Activated naive CD4-positive, alpha-beta T cell treated with anti-CD3 and anti-CD28 coated beads, Interleukin-2, amount 50 U/mL, for 72 hours (primary cell): ENCODE measurements at places on chromosomes 12 and 14.

DNA sequence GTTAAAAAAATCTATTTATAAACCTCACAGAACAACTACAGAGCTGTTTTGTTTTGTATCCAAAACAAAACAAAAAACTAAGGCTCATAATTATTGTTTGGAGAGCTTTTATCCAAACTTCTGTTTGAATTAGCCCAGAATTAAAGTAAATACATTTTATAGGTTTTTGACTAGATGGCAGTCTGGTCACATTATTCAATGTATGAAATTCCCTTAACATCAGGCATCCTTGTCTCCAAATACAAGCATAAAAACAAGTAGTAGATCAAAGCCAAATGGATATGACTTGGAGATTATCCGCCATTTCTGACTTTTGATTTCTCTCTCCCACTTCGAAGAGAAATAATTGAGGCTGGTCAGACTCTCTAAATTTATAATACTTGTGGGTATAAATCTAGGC lies 63.5 kb downstream of the SLC38A1 start:
- no peak for DNase-seq

- DNase-seq, result no peak
These were observed 332.6 kb upstream of the TMPO start for GRCh38 chr12:98182821-98183220.

GRCh38 chr12:105355752-105356151 lies 25.3 kb downstream of the C12orf75 start:
- no peak for DNase-seq

- no peak for DNase-seq
These were observed 355.3 kb upstream of the SFSWAP start for GRCh38 chr12:131355361-131356245.

- DNase-seq, result no peak
These were observed 24.4 kb downstream of the AK7 start for GRCh38 chr14:96416292-96416691.

DNA sequence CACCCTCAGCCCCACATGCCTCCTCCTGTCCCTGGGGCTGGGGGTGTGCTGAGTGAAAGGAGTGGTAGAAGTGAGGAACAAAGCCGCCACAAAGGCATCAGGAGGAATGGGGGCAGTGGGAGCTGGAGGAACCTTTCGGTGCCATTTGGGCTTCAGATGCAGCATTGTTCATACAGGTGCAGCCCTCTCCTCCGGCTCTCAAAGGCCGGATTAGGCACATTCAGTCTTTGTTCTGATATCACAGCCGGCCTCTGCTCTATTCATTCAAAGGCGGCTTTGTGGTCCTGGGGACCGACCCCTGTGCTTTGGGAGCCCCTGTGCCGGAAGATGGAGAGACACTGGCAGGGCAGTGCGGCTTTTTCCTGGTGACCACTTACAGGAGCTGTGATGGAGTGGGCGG lies 53.2 kb downstream of the SMOC1 start:
- no peak for DNase-seq

- no peak for DNase-seq
These were observed 31.0 kb upstream of the LGALS3 start for GRCh38 chr14:55097881-55098560.

DNA sequence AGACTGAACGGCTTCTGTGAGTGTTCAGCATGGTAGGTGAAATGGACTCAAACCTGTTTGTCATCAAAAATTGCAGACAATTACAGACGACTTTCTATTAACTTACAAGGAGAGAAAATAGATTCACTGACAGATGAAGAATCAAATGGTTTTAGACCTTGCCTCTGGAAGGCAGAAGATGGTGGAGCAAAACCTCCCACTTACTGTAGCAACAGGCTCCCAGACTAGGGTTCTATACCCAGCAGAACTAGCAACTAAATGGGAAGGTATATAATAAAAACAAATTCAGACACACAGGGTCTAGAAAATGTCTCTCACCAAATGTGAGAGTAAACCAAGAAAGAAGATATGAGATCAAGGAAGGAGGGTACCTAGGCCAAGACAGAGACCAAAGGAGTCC lies 36.8 kb downstream of the RNF34 start:
- no peak for DNase-seq

GRCh38 chr12:5557906-5558305 lies 126.0 kb downstream of the NTF3 start:
- DNase-seq, result no peak

DNA sequence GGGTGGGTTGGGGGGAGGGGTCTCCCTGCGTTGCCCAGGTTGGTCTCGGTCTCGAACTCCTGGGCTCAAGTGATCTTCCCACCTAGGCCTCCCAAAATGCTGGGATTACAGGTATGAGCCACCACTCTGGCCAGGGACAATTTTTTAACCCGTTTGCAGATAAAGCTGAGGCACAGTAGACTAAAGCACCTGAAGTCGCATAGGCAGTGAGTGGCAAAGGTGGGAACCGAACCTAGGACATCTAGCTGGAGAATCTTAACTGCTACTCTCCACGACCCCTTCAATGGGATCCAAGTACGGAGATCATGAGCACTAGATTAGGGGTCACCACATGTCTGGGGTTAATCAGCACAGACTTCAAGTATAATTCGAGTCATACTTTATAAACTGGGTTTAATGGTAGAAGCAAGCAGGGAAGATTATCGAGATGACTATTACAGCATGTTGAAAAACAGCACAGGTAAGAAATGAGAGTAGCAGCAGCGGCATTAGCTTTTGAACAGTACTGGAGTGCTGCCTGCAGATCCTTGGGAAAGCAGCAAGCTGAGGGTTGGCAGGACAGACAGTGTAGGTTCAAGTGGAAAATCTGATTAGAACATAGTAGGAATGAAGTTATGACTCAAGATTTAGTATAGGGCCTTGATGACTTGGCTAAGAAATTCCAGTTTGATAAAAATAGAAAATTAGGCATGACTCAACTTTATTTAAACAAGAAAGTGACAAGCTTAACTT lies 23.9 kb downstream of the NID2 start:
- no peak for DNase-seq

DNA sequence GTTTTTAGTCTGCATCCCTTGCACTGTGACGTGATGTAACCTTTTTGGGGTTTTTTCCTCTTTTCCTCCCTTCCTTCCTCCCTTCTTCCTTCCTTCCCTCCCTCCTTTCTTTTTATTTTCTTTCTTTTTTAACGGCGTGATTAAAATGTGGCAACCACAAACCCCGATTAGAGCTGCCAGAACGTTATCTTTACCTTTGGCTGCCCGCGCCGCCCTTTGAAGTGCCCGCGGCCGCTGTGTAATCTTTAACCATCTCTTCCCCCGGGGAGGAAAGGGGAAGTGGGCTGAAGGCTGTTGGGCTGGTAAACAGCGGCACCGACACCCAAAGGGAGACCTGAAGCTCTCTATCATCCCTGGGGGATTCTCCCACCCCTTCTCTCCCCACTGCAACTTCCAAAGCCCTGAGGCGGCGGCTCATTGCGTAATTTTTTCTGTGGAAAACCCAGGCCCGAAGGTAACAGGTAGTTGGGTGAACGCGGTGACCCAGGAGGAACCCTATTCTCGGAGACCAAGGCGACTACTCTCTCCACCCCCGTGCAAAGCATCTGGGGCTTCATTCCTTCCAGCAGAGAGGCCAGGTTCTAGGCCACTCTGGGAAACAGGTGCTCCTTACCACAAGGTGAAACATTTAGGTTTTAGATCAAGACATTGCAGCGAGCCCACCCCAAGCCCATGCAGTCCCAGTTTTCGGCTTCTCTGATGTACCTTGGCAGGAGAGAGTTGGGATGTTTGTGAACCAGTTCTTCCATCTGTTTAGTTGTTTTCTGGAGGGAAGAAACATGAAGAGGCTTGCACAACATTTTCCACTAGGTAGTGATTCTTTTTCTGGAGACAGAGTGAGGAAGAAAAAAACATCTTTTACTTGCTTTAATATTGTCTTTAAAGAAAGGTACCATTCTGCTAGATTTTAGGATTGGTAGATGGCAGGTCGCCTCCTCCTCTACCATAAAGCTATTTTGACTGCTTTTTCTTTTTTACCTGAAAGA lies 1.5 kb downstream of the LGR5 start:
- DNase-seq, result peak; percentile 7

GRCh38 chr14:102516531-102517391 lies 7.2 kb upstream of the ANKRD9 start:
- DNase-seq, result peak; percentile 85

DNA sequence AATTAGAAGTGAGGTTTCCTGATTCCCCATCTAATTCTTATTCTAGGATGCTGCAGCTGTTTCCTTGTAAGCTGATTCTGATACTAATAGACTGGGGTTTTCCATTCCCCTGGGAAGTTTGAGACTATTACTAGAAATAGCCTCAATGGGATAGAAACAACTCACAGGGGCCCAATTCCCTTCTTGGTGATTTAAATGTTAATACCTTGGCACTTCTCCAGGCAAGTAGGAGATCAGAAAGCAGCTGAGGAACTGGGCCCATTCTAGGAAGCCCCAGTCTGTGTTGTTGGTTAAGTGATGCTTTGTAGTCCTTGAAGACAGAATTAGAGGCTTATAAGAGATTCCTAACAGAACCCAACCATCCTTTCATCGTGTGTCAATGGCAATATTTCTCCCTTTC lies 407.0 kb upstream of the SEL1L start:
- DNase-seq, result no peak

GRCh38 chr12:69544087-69544486 lies 41.2 kb upstream of the CCT2 start:
- DNase-seq, result no peak

DNA sequence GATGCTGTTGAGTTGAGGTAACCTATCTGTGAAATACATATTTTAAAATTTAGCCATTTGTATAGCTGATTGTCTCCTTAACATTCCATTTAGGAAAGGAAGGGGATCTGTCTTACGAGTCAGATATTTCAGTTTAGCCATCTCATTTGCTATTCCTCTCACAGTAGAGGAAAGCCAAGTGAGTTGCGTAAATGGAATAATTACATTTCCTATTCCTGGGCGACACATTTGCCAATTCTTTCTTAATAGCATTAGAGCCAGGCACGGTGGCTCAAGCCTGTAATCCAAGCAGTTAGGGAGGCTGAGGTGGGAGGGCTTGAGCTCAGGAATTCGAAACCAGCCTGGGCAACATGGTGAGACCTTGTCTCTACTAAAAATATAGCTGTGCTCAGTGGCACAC lies 116.3 kb downstream of the TMX1 start:
- DNase-seq, result no peak

DNA sequence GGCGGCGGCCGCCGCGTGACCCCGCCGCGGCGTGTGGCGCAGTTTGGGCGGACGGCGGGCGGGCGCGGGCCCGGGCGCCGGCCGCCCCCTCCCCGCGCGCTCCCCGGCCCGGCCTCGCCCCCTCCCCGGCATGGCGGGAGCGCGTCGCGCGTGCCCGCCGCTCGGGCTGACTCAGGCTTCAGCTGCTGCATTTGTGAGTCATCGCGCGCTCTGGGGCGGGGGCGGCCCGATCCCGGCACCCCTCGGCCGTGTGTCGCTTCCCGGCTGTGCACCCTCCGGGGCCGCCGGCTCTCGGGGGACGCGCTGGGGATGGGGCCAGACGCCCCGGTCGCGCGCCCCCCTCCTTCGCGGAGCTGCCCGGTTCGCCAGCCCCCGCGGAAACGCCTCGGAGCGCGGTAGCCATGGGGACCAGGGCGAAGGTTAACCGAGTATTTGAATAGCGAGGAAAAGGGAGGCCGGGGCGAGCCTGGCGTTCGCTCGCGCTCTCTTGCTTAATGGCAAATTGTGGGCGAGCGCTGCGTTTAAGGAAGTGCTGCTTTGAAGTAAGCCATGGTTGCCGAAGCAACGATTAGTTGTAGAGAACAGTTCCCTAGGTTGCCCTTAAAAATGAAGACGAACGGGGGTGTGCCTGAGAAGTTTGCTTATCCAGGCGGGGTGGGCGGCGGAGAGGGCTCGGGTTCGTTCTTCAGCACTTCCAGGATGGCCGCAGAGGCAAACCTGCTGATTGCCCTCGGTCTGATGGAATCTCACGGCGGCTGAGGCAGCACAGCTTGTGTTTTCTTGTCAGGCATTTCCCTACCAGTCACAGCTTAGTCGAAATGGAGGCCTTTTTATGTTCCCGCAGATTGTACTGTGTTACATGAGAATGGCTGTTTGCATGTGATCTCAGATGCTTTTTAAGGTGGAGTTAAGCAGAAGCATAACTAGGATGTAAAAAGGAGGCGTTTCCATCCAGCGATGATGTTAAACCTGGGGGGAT lies 896 bp downstream of the EIF5 start:
- DNase-seq, result peak; percentile 78

- no peak for DNase-seq
These were observed 82.5 kb upstream of the FICD start for GRCh38 chr12:108432423-108433121.

GRCh38 chr12:81255947-81256346 lies 178.1 kb downstream of the ACSS3 start:
- no peak for DNase-seq

- no peak for DNase-seq
These were observed 17.0 kb downstream of the TPCN1 start for GRCh38 chr12:113238309-113238708.

- no peak for DNase-seq
These were observed 1.3 kb upstream of the DTX3 start for GRCh38 chr12:57603324-57603723.

- DNase-seq, result no peak
These were observed 177.5 kb downstream of the DACT1 start for GRCh38 chr14:58815161-58815701.

DNA sequence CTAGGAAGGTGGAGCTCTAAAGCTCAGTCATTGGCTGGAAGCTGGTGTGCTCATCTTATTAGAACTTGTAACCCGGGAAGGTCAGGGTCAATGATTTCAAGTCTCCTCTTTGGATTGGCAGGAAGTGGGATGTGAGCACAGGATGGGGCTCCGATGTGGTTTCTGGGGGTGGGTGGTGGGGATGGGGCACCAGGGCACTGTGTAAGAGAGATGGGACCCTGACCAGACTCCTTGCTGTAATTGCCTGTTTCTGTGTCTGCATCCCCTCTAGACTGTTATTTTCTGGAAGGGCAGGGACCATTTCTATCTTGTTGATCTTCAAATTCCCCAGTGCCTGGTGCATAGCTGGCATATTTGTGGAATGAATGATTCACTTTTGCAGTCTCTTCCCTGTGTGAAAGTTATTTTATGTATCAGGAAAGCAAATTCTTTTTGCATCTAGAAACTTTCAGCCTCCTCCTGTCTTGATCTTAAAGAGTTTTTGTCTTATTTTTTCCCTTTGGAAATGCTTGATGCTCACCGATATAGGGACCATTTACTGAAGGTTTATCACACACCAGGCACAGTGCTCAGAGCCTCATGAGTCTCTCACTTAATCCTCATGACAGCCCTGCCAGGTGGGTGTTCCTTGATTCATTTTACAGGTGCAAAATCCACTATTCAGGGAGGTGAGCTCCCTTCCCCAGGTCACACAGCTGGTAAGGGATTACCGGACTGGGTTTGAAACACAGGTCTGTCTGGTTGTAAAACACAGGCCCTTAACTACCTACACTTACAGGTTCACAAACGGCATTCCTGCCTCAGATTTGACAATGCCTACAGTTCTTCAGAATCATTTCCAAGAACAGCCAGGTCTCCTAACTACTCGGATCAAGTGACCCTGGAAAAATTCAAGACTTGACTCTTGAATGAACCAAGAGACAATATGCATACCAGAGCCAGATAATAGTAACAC lies 86.9 kb upstream of the IGF1 start:
- DNase-seq, result no peak
